Gastroesophageal sphincter (tissue), 4 donors: ENCODE measurements at places on chromosomes 6 and 20.

GRCh38 chr6:147177286-147177685, 26.9 kb upstream of the STXBP5 start:
- ATAC-seq: no peak

DNA sequence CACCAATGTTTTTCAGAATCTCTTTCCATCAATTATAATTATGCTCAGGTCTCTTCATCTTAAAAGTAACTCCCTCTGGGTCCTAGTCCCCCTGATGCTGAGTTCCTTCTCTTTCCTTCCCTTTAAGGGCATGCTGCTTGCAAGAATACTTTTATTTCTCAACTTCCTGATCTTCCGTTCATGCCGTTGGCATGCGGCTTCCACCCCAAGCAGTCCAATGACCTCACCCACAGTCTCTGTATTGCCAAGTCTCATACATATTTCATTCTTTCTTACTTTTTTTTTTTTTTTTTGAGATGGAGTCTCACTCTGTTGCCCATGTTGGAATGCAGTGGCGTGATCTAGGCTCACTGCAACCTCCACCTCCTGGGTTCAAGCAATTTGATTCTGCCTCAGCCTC, 83.5 kb downstream of the NDUFAF5 start:
- peak; percentile 47 for ATAC-seq

DNA sequence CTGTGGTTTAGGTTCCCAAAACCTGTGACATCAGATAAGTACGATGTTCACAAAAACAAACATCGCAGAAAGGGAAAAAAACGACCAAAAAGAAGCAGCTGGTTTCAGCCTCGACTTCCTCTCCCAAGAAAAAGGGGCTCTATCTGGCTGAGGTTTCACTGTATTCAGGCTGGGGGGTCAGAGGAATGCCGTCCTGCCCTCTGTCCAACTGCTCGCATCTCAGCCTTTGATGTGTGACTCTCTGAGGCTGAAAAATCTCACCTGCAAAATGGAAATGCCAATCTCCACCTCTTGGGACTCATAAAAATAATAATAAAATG, 123.6 kb upstream of the PTPN1 start:
- no peak for ATAC-seq

DNA sequence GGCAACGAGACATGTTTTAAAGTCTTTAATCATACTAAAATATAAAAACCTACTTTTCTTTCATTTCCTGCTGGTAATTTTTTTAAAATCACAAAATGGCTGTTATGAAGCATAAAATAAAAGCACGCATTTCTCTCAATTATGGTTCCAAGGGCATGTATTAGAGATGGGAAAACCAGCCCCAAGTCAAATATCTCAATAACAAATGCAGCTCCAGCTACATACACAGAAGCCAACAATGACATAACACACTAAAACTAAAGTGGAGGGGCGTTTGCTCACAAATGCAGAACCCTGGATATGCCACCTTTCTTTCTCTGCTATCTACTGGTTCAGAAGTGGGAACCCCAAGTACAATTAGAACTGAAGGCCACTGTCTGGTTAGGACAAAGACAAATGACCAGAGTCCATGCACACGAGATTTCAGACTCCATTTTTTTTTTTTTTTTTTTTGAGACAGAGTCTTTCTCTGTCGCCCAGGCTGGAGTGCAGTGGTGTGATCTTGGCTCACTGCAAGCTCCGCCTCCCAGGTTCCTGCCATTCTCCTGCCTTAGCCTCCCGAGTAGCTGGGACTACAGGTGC, 27.8 kb downstream of the EZR start:
- no peak for ATAC-seq

DNA sequence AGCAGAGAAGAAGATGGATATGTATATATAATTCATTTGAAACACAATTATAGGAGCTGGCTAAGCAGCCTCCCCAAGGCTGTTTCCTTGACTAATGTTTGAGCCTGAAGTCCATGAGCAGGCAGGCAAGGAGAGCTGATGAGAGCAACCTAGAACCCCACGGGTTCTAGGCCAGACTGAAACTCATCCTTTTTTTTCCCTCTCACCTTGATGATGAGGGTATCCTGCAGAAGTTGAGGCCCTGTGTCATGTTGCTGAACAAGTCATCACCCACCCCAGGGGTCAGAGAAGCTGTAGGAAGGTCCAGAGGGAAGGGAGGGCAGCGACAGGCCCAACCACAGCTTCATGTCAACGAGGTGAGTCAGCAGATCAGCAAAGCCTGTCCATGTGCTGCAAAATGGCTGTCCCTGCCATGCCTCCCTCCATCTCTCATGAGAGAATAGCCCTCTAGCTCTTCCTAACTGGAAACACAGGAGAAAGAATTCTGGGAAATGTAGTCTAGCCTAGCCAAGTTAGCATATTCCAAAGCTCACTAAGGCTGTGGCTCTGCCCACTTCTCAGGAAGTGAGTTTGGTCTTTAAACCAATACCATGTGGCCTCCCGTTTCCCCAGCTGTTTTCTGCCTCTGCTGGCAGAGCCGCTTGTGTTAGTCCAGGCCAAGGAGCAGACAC, 91.3 kb upstream of the DTNBP1 start:
- no peak for ATAC-seq
